ENCODE measurements at places on chromosomes 5 and 9.

DNA sequence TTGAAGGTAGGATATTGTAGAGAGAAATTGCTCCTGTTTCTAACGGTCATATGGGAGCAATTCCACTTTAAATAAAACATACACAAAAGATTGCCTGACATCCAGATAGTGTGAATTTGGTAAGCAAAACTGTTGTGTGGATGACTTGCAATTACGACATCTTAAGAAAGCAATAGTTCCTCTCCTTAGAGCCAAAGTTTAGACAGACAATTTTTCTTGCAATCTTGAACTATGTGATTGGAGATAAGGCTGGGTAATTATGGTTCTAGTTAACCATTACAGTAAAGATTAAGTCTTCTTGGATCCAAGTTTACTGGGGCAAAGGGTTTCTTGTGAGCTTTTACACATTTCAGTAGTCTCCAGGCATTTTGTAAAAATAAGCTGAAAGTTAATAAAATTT is 1080.6 kb upstream of the CDH6 start:
- DNase-seq, result peak; percentile 59

GRCh38 chr5:138663009-138663408 is 87.8 kb upstream of the HSPA9 start:
- DNase-seq, result no peak

DNA sequence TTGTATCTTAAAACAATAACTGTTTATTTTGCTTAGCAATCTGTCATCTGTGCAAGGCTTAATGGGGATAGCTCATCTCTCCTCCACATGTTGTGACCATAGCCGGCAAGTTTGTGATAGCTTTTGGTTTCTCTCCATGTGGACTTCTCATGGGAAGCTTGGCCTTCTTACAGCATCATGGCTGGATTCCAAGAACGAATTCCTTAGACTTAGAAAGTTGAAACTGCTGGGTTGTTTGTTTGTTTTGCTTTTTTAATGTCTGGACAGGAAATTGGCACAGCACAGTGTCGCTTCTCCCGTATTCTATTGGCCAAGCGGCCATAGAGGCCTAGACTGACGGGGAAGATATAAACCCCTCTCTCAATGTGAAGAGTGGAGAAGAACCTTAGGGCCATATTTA is 61.0 kb upstream of the PRDM9 start:
- peak; percentile 7 for DNase-seq

DNA sequence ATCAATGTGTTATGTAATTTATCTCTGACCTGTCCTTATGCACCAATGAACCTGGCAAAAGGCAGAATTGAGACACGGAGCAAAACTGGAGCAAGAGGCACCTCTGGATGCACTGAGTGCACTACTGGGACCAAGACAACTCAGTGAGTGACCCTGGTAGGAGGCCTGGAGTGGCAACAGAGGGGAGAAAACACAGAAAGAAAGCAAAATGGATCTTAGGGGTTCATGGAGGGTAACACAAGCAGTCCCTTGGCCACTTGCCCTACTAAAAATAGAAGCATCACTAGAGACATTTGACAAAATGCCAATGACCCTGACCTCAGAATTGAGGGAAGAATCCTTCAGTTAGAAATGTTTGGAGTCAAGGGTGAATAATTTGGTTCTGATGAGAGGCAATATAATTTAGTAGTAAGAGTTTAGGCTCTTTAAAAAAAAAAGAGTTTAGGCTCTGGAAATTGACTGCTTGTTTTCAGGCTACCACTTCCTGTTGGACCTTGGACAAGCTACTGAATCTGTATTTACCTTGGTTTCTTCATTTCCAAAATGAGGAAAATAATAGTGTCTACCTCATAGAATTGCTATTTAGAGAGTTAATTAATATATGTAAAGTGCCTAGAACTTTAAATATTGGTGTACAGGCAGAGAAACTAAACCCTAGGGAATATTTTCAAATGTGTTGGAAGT is 234.9 kb upstream of the TARS1 start:
- no peak for DNase-seq

DNA sequence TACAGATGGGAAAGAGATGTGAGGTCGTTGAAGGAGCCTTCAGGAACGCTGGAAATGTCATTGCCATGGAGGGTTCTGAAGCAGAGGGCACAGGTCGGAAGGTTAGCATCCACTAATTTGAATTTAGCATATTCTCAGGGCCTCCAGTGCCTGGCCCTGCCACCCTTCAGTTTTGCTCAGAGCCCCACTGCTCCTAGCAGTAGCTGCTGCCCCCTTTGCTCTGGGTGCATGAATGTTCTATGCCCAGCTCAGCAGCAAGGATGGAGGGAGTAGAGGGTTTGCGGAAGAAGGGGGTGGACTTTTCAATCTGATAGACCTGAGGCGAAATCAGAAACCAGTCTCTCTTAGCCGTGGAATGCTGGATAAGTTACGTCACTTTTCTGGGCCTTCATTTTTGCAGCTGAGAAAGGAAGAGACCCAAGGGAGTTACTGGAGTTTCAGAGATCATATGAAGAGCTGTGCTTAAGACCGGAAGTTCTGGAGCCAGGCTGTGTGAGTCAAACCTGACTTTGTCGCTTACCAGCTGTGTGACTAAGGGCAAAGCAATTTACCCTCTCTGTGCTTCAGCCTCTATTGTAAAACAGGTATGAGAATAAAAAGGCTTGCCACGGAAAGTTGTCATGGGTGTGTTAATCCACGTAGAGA is 133.2 kb upstream of the PANK3 start:
- DNase-seq, result peak; percentile 88

DNA sequence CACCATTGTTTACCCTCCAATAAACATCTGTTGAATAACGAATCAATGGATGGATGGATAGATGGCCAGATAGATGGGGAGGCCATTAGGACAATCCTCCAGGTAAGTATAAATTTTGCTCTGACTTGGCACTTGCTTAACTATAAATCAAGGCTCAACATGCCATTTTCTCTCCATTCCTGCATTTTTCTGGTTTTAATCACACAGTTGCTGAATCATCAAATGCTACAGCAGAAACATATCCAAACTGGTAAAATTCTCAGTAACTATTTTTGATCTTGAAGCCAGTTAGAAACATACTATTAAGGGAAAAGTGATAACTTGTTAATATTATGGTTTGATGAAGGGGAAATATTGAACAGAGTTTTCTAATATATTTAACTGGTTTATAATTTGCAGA is 71.5 kb upstream of the MTAP start:
- DNase-seq, result peak; percentile 28

- DNase-seq, result no peak
Observed at GRCh38 chr5:9447691-9448090, 98.2 kb downstream of the SEMA5A start.

DNA sequence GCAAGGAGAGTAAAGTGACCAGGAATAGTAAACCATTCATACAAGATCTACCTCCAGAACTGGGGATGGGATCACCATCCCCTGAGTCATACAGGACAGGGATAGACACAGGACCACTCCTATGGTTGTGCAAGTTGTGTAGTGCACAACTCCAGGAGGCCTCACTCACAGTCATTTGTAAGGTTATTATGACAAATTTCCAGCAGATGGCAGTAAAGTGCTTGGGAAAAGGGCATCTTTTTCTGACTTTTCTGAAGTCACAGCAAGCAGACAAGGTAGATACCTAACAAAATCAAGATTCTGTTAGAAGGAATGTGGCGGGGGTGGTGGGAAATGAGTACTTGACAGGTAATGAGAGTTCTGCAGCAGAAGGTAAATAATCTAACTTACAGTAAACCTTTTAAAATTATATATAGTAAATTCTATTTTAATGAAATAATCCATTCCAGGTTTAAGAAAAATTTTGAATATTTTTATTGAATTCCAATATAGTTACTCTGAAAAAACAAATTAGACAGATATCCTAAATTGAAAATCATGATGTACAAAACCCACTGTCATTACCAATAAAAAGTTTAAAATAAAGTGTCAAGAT is 16.7 kb upstream of the KIF27 start:
- peak; percentile 78 for DNase-seq

- no peak for DNase-seq
Observed at GRCh38 chr5:9375756-9376155, 170.1 kb downstream of the SEMA5A start.

DNA sequence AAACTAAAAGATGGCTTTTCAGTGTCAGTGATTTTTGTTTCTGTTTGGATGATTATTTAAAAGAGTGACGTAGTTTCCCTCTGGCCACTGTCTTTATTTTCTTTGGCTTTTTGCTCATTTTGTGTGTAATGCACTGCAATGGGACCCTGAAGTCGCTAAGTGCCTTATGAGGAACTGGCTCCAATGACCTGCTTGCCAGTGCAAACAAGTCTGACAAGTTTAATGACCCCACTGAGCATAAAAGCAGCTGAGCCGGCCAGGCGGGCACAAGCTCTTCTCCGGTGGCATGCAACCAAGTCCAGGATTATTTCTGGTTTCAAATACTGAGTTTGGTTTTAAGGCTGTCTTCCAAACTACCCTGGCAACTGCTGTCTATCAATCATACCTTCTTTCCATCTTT is 15.6 kb upstream of the GNA14 start:
- DNase-seq, result no peak

DNA sequence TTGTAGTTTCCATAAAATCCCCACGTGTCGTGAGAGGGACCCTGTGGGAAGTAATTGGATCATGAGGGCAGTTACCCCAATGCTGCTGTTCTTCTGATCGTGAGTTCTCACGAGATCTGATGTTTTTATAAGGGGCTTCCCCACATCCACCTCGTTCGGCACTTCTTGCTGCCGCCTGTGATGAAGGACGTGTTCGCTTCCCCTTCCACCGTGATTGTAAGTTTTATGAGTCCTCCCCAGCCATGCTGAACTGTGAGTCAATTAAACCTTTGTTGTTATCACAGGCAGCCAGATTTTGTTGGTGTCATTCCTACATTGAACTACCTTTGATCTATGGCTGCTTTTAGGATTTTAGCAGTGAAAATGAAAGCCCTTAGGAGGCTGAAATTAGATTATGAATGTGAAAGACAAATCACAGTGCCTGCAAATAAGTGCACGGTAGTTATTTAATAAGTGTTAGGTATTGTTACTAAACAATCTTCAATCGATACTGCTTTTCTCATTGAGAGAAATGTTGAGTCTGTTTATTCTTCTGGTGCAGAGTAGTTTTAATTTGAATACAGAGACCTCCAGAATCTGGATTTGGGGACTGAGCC is 68.0 kb upstream of the C6 start:
- no peak for DNase-seq

- DNase-seq, result peak; percentile 16
Observed at GRCh38 chr5:111070272-111071134, 1.0 kb upstream of the TSLP start.

GRCh38 chr5:149490599-149491485 is 60.4 kb downstream of the CSNK1A1 start:
- no peak for DNase-seq

- DNase-seq, result peak; percentile 92
Observed at GRCh38 chr5:78758169-78758839, 109.7 kb upstream of the LHFPL2 start.

GRCh38 chr9:126805554-126806262 is 868 bp downstream of the ZBTB43 start:
- DNase-seq, result peak; percentile 65

DNA sequence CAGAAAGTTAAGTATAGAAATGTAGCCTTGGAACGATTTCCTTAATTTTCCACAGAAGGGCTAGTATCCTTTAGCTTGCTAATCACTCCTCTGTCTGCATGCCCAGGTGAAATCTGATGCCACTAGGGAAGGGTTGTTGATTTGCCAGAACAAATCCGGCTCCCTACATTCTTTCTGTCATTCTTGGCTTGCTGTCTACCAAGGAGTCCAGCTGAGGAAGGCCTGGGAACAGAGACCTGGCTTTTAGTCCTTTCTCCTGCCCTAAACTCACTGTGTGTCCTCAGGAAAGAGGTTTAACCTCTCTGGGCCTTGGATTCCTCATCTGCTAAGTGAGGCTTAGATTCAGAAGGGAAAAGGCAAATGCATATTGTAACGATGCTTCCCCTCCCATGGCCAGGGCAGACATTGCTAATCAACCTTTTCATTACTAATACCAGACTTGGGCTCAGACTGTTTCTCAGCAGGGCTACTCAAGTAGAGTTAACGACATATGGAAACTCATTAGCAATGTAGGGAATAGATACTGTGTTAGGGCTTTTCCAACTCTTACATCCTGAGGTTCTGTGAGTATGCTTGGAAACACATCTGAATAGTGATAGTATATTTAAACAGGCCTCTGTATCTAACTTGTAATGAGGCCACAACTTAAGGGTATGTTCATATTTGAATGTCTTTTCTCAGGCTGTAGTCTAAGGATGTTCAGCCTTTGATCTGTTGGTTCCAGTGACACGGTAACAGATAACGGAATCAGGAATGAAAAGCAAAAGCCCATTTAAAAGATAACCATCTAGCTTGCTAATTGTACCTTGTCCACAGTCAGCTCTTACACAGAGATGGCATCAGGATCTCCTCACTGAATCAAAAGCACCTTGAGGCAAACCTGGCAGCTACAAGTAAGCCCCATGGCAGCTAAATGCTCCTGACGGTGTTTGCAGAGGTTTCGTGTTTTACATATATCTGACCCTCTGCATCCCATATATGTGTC is 4.1 kb downstream of the GALNT10 start:
- DNase-seq, result peak; percentile 32

- peak; percentile 57 for DNase-seq
Observed at GRCh38 chr9:108786901-108787689, 68.7 kb downstream of the ACTL7B start.

GRCh38 chr5:88664645-88665044 is 218.3 kb downstream of the MEF2C start:
- no peak for DNase-seq

GRCh38 chr9:123450098-123450770 is 94.2 kb downstream of the CRB2 start:
- DNase-seq, result no peak

- DNase-seq, result no peak
Observed at GRCh38 chr5:144328980-144329379, 158.3 kb downstream of the KCTD16 start.

DNA sequence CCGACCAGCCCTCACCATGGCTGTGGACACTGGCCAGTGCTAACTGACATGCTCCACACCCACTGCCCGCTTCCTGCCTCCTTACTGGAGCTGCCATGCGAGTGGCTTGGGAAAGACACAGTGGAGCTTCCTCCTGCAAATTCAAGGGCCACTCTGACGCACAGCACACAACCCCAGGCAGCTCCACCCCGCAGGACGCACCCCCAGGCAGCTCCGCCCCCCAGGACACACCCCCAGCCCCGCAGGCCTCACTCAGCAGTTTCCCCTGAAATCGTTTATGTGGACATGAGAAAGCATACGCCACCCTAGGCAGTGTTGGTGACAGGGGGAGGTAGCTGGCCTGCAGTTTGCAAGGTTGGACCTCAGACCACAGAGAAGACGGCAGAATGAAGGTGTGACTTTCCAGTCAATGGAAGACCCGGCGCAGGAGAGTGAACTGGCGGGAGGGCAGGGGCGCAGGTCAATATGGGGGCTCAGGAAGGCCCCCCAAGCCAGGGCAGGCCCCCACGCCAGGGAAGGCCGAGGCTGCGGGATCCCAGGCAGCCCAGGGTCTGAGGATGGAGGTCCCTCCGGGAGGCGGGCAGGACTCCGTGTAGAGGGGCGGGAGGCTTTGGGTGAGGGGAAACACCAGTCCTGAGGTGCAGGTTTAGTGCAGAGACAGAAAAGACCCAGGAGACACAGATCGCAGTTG is 21.6 kb downstream of the LPCAT1 start:
- DNase-seq, result no peak

GRCh38 chr9:27514551-27514950 is 9.5 kb upstream of the IFNK start:
- no peak for DNase-seq

GRCh38 chr5:116959843-116960242 is 385.2 kb upstream of the SEMA6A start:
- no peak for DNase-seq

- peak; percentile 72 for DNase-seq
Observed at GRCh38 chr9:35481347-35481975, 8.4 kb upstream of the RUSC2 start.

- DNase-seq, result no peak
Observed at GRCh38 chr5:124401476-124402143, 344.8 kb downstream of the ZNF608 start.
